Activated CD8-positive, alpha-beta memory T cell treated with anti-CD3 and anti-CD28 coated beads for 1 hour (primary cell): ENCODE measurements at places on chromosomes 3 and 15.

DNA sequence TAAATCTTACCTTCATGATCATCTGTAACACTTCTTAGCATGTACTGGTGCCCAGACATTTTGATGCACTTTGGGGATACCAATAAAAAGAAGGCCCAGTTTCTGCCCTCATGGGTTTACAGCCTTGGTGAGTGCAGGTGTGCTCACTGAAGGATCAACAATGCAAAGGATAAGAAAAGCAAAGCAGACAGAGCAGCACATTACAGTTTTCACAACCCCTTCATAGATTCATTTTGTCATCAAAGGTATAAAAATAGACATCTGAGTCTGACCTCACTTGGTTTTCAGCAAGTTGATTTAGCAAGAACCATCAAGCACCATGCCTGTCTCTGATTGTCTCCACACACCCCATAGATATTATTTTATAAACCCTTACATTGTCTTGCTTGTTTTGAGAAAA is 77.6 kb downstream of the BFSP2 start:
- no peak for DNase-seq

GRCh38 chr15:66901336-66902100 is 163.9 kb upstream of the SMAD3 start:
- no peak for DNase-seq

DNA sequence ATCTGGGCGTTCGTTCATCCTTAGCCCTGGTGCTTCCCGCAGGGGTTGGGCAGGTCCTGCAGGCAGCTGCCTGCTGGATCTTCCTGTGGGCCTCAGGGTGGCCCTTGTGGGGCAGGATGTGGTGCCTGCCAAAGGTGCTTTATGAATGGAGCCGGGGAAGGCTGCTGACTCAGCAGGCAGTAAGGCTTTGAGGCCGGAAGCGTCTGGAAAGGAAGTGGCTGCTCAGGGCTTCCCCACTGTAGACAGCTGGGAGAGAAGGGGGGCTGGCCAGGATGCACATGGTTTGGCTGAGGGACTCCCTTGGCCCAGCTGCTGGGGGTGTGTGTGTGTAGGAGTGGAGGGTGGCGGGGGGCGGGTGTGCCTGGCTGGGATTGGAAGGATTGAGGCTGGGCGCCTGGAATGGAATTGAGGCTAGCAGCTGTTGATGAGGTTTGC is 12.9 kb downstream of the CD276 start:
- DNase-seq, result peak; percentile 23

GRCh38 chr3:21020681-21021080 is 730.3 kb downstream of the ZNF385D start:
- DNase-seq, result no peak

DNA sequence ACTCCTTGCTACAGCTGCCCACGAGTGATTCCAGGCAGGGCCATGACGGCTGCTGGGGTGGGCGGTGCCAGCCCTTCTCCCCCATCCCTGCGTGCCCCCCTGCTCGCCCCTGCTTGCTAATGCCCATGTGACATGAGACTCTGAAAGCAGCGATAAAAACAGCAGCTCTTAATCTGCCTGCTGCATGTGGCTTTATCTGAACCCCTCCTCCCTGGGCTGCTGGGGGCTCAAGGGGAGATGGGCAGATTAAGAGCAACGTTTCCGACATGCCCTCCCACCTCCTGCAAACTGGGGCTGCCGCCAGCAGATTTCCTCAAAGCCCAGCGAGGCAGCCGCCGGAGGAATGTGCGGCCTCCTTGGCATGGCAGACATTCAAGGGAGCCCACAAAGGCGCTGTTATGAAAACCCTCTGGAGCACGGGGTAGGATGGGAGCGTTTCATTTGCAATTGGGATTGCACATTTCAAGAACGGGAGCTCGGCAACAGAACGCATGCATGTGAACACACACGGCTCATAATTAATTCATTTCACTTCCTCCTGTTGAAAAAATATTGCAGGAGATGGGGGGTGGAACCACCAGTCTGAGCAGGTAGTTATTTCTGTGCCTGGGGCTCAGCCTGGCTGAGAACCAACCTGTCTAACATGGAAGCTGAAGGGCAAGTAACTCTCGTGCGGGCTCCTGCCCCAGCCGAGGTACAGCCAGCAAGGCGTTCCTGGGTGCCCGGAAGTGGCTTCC is 504.2 kb upstream of the PROK2 start:
- no peak for DNase-seq

DNA sequence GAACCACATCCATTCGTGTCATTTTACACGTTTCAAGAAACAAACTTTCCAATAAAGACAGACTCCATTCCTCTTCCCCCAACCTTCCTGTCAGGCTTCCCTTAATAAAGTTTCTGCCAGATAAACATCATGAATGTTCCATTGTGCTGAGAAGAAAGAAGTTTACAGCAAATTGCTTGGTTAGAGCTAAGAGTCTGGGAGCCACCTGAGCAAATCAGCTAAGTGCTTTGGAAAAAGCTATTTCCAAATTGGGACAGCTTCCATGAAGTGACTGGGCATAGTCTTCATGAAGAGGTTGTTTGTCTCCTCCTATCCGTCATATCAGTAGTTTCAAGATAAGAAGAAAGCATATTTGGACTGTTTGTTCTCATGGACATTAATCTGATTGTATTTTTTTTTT is 77.0 kb downstream of the MAGI1 start:
- DNase-seq, result no peak

DNA sequence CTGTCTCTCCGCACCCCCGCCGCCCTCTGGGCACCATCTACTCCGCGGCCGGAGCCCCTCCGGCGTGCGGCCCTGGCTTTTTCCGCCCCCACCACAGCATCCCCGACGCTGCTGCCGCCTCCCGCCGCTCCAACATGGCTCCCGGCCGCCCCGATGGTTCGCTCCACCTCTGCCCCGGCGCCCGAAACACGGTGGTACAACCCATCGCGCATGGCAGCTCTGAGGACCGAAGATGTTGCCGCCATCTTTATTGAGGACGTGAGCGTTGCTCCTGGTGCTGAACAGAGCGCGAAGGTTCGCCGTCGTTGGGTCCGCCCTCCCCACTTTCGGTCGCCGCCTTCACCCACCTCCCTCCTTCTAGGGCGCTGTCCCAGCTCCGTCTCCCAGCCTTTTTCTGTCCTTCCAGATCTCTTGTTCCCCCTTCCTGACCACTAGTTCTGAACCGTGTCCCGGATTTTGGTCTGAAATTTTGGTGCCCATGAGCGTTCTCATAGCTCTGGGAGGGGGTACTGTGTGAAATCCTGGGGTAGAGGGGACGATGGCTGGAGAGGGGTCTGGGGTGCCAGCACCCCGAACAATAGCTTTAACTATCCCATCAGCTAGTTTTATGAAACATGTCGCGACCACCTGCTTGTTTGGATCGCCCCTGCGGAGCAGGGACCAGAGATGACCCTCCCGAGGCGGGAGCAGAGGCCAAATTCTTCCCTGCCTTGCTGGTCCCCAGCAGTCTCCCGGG is at the start of gene CELSR3:
TSS of gene CELSR3 (minus strand) at position 134 of the 736 bp plus-strand sequence. CDS start 252 bp downstream, outside the sequence.
- peak; percentile 36 for DNase-seq

GRCh38 chr15:98815207-98815606 is 166.9 kb downstream of the IGF1R start:
- DNase-seq, result no peak

DNA sequence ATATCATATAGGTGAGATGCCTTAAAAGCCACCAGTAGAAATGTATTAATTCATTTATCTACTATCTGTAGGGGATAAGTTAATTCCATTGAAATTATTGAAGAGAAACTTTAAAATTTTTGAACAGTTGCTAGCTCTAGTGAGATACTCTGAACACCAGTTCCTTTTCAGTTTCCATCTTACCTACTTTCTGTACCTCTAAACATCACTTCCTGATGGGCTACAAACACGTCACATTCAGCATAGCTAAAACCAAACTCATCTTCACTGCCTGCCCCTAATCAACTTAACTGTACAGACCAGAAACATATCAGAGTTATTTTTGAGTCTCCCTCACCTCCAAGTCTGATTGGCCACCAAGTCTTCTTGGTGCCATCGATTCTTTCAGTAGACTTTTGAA is 88.9 kb downstream of the FEZF2 start:
- DNase-seq, result no peak

GRCh38 chr15:71261909-71262308 is 146.6 kb downstream of the THSD4 start:
- no peak for DNase-seq

- no peak for DNase-seq
Measured at GRCh38 chr3:36852071-36852470, 87.7 kb upstream of the DCLK3 start.

DNA sequence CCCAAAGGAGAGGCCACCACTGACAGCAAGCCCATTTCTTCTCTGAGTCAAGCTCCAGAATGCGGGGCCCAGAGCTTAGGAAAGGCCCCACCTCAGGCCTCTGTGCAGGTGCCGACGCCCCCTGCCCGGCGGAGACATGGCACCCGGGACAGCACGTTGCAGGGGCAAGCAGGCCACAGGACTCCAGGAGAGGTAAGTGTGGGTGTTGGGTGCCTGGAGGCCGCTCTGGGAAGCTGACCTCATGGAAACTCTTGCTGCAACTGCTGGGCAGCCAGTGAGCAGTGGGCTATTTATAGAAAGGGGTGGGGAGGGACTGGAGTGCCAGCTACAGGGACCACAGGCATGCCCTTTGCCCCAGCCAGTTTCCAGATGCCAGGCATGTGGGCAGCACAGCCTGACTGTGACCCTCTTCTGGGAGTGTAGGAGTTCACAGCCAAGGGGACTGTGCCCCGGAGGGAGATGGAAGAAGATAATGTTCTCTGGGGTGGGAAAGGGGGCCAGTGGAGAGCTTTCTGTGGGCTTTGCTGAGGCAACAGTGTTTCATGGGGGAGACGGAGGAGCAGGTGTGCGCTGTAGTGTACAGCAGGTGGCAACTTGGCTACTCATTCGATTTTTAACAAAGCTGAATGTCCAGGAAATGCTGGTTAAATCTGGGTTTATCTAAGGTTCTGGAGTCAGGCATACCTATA is 23.7 kb downstream of the ALPK3 start:
- no peak for DNase-seq

DNA sequence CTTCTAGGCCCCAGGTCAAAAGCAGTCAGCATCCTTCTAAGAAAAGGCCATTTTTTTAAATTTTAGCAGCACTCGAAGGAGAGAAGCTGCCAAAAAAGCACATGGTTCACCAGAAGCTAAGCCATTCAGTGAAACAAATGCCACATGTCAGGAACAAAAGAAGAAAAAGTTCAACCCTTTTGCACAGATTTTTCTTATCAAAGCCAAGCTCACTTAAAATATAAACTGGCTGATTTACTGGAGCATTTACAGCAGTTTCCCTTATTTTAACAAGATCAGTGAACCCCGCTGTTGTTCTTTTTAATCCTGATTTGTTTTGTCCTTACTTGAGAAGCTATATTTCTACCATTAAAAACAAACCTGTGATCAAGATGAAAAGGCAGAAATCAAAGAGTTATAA is 46.5 kb upstream of the SYNPR start:
- no peak for DNase-seq

DNA sequence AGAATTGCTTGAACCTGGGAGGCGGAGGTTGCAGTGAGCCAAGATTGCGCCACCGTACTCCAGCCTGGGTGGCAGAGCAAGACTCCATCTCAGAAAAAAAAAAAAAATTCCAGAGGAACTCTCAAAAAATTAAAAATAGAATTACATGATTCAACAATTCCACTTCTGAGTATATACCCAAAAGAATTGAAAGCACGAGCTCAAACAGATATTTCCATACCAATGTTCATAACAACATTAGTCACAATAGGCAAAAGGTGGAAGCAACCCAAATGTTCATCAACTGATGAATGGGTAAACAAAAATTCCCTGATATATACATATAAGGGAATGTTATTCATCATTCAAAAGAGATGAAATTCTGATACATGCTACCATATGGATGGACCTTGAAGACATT is 16.9 kb upstream of the MORF4L1 start:
- DNase-seq, result no peak

DNA sequence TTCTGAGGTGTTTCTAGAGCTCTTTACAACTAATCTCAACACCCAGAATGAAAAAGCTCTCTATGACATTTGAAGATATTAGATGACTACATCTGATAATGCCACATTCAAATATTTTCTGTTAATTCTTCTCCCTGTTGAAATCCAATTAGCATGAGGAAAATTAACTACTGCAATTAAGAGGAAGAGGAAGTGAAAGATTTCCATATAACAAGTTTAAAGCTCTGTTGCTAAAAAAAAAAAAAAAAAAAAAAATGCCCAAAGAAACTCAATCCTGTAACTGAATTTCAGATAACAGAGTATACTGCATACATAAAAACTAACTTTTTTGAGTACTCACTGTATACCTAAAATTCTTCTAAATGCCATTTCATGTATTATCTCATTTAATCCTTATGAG is 109.8 kb downstream of the TNIK start:
- no peak for DNase-seq

GRCh38 chr3:187919048-187919447 is 173.8 kb upstream of the BCL6 start:
- DNase-seq, result peak; percentile 19

DNA sequence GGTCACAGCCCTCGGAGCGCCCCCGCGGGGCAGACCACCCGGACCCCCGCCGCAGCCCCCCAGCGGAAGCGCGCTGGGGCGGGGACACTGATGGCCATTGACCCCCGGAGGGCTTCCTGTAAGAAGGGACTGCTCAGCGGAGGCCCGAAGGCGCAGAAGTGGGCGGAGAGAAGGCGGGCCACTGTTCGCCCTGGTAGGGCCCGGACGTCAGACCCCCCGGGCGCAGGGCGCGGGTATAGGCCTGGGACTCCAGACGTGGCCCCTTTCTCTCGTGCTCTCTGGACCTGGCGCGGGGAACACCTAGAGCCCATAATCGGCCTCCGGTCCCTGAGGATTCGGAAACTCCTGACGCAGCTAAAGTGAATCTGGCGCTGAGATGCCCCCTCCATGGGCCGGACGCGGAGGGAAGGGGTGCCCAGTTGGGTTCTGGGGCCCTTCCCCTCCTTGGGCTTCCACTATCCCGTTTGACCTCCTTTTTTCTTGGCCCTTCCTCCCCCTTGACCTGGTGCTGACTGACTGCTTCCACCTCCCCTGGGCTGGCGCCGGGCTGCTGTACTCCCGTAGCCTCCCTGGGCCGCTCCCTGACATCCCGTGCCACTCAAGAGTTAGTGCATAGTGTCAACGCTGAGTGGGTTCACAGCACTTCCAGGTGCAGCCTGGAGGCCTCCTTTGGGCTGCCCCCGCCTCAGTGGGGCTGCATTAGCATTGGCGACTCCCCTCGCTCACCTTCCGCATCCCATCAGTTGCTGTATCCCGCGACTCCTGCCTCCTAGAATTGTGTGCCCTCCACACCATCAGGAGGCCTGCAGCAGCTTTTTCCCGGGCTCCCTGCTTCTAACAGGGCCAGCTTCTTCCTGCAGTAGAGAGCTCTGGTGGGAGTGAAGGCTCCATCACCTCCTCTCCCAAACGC is 694 bp downstream of the ABTB1 start:
- DNase-seq, result no peak
